Tongue (tissue), 3 donors: ENCODE measurements at places on chromosomes 3 and 15. TPM values are rescaled to one million over a fixed set of nuclear protein-coding genes. Genes with fewer than 3 reads are reported as not detected.

- peak; percentile 9 for DNase-seq
These were observed 105.9 kb downstream of the ROBO1 start for GRCh38 chr3:79661896-79662295.

ILDR1 gene
- 1.7 TPM for total RNA-seq

GRCh38 chr15:77915261-77915960 lies 162.1 kb downstream of the TBC1D2B start:
- DNase-seq, result no peak

- no peak for DNase-seq
These were observed 33.4 kb downstream of the SLCO3A1 start for GRCh38 chr15:91886878-91887277.

- no peak for DNase-seq
These were observed 13.2 kb upstream of the STAB1 start for GRCh38 chr3:52481819-52482521.

DNA sequence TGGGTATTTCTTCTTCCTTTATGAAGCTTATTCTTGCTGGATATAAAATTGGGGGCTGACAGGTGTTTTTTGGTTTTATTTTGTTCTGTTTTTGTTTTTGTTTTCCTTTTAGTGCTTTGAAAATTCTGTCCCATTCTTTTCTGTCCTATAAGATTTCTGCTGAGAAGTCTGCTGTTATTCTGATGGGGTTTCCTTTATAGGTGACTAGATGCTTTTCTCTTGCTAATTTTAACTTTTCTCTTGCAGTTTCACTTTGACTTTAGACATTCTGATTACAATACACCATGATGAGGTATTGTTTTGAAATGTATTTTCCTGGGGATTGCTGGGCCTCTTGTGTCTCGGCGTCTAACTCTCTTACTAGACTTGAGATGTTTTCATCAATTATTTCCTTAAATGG lies 22.8 kb downstream of the TTC14 start:
- DNase-seq, result no peak

FBLN2 gene
- total RNA-seq, result 84.3 TPM

DNA sequence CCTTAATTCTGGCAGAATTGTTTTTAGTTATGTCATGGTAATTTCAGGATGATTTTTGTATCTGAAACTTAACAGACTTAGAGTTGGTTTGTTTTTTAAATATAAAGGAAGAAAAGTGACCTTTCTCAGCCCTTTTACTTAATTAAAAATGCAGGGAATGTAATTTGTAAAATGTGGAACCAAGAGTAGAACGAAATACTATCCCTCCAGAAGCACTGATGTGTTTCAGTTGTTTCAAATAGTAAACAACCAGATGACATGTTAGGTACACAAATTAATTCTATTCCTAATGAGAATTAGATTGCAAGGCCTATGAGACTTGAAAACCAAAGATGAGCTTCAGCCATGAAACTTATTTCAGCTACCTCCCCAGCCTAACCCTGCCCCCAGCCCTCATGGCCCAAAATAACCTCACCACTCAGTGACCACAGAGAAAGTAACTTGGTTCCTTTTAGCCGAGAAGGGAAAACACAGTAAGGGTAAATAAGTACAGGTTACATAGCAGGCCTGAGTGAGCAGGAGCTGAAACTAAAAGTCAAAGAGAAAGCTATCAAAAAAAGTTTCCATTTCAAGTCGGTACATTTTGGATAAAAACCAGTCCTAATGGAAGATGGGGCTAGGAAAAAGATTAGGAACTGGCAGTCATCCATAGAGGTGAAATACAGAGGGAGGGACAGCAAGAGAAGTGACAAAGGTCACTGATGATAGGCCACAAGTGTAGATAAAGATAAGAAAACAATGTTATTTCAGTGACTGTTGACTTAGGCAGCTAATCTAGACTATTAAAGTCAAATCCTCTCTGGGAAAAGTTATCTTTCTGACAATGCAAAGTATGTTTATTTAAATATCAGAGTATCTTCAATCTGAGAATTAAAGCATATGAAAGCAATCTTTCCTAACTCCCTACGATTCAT lies 23.2 kb downstream of the SENP8 start:
- DNase-seq, result no peak

- no peak for DNase-seq
These were observed 6.5 kb downstream of the PDCD10 start for GRCh38 chr3:167728176-167728575.

- DNase-seq, result no peak
These were observed 36.2 kb downstream of the PEX5L start for GRCh38 chr3:180000500-180000899.

DNA sequence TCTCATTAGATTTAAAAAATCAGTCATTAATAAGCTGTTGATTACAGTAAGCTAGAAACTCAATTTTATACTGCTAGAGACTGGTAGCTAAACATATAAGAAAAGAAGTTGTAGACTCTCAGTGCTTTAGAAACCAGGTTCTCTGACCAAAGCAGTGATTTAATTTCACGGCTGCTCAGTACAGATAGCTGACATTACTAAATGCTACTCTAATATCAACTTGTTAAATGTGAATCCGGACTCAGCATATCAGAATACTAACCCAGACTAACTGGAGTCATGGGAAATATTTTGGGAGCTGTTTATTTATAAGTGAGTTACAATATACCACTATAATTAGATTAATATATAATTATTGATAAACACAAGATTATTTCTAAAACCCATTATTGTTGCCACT lies 80.4 kb downstream of the NEDD4 start:
- DNase-seq, result no peak

DNA sequence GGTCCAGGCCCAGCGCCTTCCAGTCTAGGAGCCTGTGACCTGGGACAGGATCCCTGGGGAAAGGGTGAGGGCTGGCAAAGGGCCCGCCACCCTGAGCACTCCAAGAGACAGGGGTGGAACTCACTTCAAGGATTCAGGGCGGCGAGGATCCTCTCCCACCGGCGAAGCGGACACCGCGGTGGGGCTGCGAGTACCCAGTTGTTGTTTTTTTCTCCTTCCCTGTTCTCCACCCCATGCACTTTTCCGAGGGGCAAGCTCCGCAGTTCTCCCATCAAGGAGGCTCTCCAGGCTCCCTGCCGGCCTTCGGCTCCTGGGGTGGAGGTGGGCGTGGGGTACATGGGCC lies 387 bp upstream of the PAQR5 start:
- DNase-seq, result no peak

DNA sequence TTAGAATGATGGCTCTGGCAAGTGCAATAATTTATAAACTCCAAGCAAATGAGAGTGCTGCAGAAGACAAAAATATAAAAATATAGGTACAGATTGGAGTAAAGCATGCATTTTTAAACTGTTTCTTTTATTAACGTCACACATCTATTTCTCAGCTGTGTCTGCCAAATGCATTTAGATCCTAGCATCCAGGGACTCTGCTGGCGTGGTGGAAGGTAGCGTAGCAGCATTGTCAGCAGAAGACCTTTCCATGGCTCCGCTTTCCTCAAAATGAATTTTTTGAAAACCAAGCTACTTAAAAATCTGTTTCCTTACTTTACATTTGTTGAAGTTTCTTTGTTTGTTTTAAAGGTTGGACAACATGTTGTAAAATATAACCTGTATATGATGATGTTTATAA lies 16.3 kb upstream of the ATP10A start:
- no peak for DNase-seq

DNA sequence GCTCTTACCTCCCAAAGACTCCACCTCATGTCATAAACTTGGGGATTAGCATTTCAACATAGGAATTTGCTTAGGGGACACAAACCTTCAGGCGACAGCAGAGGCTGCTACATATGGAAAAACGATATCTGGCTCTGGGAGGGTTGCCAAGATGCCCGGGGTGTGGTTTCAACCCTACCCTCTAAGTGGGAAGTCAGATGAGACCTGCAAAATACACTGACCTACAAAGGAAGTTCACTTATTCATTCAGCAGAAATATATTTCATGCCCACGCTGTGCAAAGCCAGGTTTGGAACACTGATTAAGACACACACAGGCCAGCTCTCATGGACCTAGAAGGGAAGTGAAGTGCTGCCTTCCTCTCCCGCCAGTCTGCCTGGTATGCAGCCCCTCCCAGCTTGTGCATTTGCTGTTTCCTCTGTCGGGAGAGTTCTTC lies 239.3 kb downstream of the FEZF2 start:
- peak; percentile 82 for DNase-seq

SCAMP5 gene
- 0.62 TPM for total RNA-seq

DUOX1 gene
- 32.5 TPM for total RNA-seq
